Ascending aorta (tissue), 2 donors: ENCODE measurements at places on chromosomes 1 and 21.

- no peak for DNase-seq
These were observed 21.6 kb upstream of the C1orf159 start for GRCh38 chr1:1137256-1138045.

GRCh38 chr1:220160027-220160426 lies 66.1 kb downstream of the IARS2 start:
- DNase-seq, result no peak

DNA sequence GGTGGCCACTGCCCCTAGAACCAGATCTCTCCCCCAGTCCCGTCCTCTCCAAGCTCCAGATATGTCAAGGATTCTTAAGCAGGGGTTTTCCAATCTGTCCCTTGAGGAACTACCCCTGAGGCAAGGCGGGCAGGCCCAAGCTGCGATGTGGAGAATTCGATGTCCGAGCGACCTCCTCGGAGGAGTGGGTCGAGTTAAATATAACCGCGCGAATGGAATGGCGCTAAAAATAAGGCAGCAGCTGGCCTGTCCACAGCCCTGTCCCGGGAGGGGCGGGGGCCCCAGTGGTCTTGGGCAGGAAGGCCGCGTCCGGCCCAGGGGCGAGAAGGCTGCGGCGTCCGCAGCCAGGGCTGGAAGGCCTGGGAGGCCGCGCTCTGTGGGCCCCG lies 5.8 kb upstream of the FOXD3 start:
- DNase-seq, result no peak

DNA sequence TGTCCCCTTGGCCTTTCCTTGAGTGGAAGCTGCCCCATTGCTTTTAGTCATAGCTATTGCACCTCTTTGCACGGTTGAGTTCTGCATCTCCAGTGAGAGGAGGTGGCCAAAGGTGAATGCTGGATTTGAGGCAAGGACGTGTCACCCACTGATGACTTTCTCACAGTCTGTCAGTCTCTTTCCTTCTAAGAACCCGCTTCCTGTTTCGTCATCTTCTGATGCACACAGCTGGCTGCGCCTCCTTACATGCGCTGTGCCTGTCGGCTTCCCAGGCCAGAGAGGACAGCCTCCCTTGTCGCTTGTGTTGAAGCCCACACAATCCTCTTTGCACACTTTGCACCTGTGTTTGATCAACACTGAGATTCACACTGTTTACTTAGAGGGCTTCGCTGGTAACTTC lies 41.8 kb upstream of the PWP2 start:
- no peak for DNase-seq

- DNase-seq, result no peak
These were observed 1.7 kb downstream of the RCC2 start for GRCh38 chr1:17437580-17438317.

GRCh38 chr21:24375201-24375600 lies 1232.1 kb downstream of the MRPL39 start:
- no peak for DNase-seq

DNA sequence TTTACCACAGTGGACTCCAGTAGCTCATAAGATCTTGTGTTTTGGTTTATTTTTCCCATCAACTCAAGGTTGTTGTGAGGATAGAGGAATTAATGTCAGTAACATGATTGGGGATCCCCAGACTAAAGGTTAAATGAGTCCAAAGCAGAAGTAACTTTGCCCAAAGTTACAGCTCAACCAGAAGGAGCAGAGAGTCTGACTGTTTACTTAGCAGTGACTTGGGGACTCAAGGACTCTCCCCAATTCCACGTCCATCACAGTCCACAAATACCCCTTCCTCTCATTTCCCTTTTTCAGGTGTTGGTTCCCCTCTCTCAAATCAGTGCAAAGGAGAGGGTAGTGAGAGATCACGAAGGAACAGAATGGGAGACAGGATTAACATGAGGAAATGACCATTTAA lies 4.0 kb upstream of the ETV3 start:
- DNase-seq, result no peak

GRCh38 chr21:38448671-38449385 lies 49.4 kb downstream of the ERG start:
- no peak for DNase-seq

- DNase-seq, result no peak
These were observed 11.5 kb upstream of the AGT start for GRCh38 chr1:230725256-230726012.

DNA sequence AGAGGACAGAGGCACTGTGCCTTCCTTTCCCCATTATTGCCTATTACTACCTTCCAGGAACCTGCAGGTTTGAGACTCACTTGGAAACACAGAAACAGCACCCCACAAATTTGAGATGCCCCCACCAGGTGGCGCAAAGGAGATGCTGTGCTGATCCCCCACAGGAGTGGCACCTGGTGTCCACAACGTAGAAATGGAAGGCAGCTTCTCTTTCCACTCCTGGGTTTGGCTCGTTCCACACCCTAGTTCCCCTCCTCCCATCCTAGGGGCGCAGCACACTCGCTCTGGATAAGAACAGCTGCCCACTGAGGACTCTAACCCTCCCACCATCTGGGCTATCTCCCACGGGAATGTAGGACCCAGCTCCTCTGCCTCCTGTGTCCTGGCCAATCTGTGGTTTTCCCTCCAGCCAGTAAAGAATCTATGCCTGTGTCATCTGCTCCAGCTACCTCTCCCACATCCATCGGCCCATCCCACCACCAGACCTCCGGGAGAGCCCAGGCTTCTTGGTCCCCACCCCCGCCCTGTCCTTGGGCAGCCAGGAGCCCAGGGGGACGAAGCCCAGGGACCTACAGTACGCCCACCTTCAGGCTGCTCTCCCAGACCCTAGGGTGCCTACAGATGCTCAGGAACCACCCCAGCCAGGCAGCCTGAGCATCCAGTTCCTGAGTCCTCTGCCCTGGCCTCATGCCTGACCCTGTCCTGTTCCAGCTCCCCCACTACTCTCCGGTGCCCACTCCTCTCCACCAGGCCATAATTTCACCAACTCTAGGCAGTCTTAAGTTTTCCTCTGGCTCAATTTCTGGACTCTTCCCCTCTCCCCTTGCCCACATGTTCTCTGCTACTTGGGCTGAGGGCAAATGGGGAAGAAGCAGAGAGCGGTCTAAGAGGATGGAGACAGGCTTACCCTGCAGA lies 549 bp downstream of the THBS3 start:
- DNase-seq, result peak; percentile 94

- no peak for DNase-seq
These were observed 208.3 kb upstream of the NCAM2 start for GRCh38 chr21:20789729-20790500.

- DNase-seq, result no peak
These were observed 64.2 kb downstream of the SLC45A1 start for GRCh38 chr1:8382051-8382505.

GRCh38 chr1:156949127-156949526 lies 28.7 kb downstream of the LRRC71 start:
- no peak for DNase-seq

GRCh38 chr1:65265651-65266351 lies 43.5 kb upstream of the DNAJC6 start:
- DNase-seq, result peak; percentile 67

GRCh38 chr1:44785029-44785380 lies 3.0 kb downstream of the BEST4 start:
- DNase-seq, result no peak

- DNase-seq, result no peak
These were observed 5.2 kb upstream of the PLA2G2D start for GRCh38 chr1:20124456-20125057.

GRCh38 chr21:33811167-33812010 lies 104.2 kb downstream of the ATP5PO start:
- no peak for DNase-seq

- no peak for DNase-seq
These were observed 25.4 kb downstream of the ECE1 start for GRCh38 chr1:21264898-21265297.

- no peak for DNase-seq
These were observed 38.9 kb downstream of the CCDC18 start for GRCh38 chr1:93219443-93219842.

GRCh38 chr1:153553830-153554541 lies 4.9 kb upstream of the S100A3 start:
- no peak for DNase-seq

GRCh38 chr1:199684686-199685273 lies 342.7 kb upstream of the NR5A2 start:
- DNase-seq, result no peak

DNA sequence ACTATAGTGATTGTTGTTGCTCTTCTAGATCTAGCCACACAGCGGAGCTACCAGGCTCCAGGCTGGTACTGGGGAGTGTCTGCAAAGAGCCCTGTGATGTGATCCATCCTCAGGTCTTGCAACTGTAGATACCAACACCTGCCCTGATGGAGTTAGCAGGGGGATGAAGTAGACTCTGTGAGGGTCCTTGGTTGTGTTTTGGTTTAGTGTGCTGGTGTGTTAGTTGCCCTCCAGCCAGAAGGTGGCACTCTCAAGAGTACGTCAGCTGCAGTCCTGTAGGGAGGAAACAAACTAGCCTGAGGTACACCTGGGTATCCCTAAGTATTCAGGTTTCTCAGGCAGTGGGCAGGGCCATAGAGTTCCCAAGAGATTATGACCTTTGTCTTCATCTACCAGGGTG lies 81.2 kb upstream of the TMPRSS2 start:
- DNase-seq, result peak; percentile 30

- DNase-seq, result no peak
These were observed 19.3 kb upstream of the ACBD6 start for GRCh38 chr1:180521474-180522212.

- DNase-seq, result no peak
These were observed 41.7 kb upstream of the ZNF326 start for GRCh38 chr1:89953131-89953626.

DNA sequence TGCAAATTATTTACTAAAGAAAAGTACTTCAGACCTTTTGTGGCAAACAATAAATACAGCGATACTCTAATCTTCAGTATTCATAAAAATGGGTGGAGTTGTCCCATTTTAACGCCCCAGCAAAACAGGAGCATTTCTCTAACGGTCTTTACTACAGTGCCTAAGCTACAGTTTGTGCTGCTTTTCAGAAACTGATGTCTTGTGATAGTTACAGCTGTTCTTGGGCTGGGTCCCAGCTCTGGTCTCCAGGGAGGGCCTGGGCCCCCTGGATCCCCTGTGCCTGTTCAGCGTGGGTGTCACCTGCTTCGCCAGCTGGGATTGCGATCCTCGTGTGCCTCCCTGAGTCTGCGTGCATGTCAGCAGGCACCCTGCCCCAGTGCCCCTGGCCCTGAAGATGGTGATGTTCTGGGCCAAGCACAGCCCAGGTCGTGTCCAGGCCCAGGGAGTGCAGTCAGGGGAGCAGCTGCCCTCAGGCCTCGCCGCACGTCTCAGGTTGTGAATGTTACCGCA lies 64.0 kb upstream of the DIP2A start:
- no peak for DNase-seq

GRCh38 chr1:219833214-219833815 lies 95.0 kb downstream of the SLC30A10 start:
- no peak for DNase-seq

DNA sequence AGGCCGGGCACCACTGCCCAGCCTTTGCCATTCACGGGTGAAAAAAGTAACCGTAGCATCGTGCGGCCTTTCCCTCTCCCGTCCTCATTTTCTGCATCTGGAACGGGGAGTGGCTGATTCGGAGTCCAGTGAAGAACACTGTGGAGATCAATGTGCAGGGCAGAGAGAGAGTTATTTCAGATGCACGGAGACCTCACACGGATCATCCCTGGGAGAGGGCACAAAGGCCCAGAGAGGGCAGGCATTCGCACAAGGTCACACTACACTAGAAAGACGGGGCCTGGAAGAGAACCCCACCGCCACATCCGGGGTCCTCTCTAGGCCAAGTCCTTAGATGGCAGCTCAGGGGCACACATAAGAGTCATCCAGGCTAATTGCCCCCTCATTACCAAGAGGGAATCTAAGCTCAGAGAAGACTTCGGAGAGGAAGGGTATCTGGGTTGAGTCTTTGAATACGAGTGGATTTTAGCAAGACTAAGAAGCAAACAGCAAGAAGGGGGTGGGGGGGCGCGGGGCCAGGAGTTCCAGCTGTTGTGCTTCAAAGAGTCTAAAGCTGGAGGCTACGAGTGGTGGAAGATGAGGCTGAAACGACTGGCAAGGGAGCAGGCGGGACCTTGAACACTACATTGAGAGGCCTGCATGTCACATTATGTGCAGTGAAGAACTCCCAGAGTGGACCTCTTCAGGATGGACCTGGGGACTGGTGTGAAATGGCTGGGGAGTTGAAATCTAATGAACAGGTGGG lies 857 bp downstream of the GPX7 start:
- no peak for DNase-seq

DNA sequence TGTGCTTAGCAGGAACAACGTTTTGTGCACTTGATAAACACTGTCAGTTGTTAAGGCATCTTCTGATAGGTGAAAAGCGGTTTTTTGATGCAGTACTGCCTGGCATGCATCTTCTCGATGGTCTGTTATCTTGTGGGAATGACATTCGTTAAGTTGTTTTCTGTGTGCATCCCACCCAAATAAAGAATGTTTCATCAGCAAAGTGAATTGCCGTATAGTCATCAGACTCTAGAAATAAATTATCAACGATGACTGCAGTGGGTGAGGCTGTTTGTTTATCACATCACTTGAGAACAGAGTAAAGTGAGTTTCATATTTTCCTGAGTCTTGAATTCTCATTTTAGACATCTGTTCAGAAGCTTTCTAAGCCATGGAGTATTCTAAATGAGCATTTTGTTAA lies 34.1 kb downstream of the NFIA start:
- DNase-seq, result no peak

GRCh38 chr1:33986390-33987095 lies 122.7 kb downstream of the HMGB4 start:
- DNase-seq, result peak; percentile 92

DNA sequence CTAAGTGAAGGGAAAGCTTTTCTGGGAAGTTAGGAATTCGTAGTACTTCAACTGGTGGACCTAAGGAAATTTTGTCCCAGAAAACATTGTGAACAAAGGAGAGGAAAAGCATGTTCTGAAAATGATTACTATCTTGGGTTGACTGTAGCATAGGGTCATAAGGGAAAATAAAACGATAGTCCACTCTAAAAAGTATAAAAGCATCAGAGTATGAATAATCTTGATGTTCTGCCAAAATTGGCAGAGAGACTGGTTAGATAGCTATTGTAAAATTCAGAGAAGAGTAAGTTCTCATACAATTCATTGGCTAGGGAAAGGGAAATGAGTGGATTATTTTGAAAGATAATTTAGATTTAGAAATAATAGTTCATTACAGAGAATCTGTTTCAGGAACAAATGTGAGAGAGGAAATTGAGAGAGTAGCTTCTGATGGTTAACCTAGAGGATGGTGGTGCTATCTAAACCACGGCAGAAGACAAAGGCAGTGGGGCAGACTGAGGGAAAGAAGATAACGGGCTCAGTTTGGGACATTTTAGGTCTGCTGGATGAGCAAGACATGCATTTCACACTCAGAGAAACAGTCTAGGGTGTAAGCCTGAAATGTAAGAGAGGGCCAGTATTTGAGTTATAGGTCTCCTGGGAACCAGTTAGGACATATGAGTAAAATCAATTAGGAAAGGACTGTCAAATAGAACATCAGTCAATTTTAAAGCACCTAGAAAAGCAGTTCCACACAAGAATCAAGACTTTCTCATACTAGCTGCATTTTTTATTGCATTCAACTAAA lies 799.3 kb upstream of the CXADR start:
- no peak for DNase-seq

- no peak for DNase-seq
These were observed 179.9 kb upstream of the FGGY start for GRCh38 chr1:59116920-59117542.

- DNase-seq, result no peak
These were observed 30.6 kb upstream of the HYI start for GRCh38 chr1:43484367-43484766.
